ENCODE measurements at places on chromosomes 4 and X.

- no peak for DNase-seq
Observed at GRCh38 chr4:109942292-109942926, 29.7 kb downstream of the EGF start.

DNA sequence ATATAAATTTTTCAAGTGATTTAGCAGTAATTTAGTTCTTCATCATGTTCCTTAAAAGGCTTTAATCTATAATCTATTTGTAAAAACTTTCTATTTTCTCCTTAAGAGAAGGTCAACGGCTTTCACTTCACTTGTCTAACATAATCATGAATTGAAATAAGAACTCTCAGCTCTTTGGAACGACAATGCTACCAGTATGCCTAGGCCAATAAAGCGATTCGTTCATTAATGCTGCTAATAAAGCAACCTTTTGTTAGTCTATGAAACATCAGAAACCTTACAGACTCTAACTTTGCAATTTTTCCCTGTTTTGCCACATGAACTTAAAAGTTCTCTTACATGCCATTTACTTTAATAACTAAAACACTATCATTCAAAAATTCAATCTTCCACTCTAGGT, 47.6 kb downstream of the FBXW7 start:
- DNase-seq, result no peak

- no peak for DNase-seq
Observed at GRCh38 chrX:42954880-42955279, 176.9 kb upstream of the PPP1R2C start.

DNA sequence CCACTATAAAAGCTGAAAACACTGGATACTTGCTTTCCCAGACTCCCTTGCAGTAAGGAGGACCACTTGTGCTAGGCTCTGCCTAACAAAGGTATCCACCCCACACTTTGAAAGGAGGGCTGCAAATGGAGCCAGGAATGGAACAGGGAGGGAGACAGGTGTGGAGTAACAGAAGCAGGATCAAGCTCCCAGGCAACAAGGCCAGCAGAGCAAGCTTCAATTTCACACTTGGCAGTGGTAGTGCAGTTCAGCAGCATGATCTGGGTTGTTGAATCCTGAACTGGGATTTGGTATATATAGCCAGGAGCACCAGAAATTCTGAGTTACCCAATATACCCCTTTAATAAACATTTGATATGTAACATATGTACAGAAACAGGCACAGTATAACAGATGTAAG, 9.8 kb downstream of the LAMP2 start:
- no peak for DNase-seq

GRCh38 chrX:53005327-53005726, 43.3 kb upstream of the GPR173 start:
- DNase-seq, result no peak

DNA sequence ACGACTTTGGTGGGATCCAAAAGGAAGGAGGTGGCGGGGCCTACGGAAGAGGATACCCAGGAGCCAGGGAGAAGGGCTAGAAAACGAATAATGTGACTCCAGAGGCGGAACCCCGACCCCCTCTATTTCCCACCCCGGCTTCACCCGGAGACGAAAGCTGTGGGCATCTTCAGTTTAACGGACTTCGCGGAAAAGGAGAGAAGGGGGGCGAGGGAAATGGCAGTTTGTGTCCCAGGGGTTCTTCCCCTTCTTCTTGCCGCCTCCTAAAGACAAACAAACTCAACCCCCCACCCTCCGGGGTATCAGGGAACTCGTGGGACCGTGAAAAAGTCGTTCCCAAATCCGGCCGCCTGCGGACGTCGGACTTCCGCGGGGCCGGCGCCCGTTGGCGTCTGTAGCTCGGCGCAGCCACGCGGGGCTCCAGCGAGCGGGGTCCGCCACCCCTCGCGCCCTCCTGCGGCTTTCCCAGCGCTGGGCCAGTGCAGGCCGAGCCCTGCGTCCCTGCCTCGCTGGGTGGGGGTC, 3.6 kb upstream of the LEF1 start:
- peak; percentile 48 for DNase-seq

DNA sequence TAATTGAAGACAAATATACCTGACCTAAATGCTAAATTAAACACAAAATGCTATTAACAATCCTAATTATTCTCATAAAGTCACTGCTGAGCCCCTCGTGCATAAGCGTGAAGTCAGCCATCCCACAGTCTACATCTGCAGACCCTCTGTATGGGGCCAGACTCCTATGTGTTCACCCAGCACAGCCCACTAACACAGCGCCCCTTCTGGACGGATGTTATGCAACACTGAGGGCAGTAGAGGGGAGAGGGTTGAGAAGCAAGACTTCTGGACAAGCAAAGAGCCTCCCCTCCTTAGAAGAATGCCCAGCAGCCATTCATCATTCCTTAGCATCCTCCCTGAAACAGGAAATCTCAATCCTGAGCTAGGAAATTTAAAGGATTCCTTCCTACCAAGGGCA, 7.9 kb downstream of the TRPC3 start:
- peak; percentile 27 for DNase-seq

DNA sequence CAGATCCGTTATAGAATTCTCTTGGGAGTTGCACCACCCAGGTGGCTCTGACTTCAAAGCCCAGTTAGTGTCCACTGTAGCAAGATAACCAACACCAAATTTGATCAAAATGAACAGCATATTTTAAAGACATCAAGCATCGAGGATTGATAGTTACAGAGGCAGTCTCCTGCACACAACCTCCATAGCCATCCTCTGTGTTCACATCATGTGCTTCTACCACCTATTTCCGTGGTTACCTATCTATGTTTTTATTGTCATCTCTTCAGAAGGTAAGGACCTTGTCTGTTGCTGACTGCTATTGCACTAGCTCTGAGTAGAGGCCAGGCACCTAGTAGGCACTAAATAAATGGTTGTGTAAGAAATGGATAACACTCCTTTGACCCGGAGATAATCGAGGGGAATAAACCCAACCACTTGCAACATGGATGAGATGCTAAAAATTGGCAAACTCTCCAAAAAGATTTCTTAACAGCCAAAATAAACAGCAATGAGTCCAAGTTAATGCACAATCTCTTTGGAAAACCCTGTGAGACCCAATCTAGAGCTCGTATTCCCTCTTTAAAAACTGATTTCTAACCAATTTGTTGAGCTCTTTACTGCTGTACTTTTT, 14.7 kb upstream of the C1QTNF7 start:
- DNase-seq, result no peak

DNA sequence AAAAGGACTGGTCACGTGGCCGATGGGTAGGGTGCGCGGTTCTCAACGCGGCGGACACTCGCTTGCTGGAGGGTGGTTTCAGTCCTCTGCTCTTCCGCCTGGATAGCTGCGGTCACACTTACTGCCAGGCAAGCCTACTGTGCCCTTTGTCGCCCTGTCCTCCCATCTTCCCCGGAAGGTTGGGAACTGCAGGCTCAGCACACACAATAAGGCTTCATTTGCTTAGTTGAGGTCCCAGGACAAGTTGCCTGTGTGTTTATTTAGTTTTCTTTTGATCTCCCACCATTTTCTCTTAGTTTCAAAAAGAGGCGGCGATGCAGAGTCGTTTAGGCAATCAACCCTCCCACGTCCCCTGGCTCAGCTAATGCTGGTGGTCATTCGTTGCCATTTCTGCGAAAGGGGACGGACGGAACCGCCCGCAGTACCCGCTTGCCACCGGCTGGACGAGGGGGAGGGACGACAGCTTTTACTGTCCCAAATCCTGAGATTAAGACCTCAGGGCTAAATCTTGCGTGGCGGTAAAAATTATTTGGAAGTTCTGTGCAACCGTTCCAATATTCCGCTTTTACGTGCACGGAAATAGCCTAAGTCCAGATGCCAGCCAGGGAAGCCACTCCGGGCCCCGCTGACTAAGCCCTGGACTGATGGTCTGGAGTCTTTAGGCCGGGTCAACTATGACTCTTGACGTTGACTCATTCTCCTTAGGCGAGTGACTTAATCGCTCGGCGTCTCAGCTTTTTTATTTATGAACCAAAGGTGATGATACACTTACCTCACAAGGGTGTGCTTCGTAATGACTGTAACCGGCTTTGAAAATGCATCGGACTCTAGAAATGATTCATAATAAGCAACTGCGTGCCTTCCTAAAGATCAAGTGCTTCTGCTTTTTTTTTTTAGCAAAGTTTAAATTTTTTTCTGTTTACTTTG, 671 bp upstream of the EIF4E start:
- DNase-seq, result peak; percentile 29

- no peak for DNase-seq
Observed at GRCh38 chrX:55490121-55490520, 473 bp upstream of the USP51 start.

DNA sequence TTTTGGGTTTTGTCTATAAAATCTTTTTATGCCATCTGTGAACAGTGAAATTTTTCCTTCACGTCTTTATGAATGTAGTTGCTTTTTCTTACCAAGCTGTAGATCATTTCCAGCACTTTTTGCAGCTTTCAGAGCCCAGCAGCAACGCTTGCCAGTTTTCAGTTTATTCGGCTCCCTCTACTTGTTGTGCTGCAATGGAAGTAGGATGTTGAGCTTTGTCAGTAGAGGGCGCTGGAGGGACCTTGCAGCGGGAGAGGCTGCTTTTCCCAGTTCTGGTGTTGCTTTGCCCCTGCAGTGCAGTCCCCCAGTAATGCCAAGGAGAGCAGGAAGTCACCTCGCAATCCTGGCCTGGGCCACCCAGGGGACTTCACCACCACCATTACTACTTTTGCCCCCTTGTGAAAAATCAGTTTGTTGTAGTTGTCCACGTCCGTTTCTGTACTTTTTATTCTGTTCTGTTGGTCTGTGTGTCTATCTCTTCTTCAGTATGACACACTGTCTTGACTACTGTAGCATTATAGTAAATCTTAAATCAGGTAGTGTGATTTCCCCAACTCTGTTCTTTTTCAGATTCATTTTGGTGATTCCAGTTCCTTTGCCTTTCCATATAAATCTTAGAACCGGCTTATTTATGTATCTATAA, 21.8 kb downstream of the CMC4 start:
- peak; percentile 9 for DNase-seq

DNA sequence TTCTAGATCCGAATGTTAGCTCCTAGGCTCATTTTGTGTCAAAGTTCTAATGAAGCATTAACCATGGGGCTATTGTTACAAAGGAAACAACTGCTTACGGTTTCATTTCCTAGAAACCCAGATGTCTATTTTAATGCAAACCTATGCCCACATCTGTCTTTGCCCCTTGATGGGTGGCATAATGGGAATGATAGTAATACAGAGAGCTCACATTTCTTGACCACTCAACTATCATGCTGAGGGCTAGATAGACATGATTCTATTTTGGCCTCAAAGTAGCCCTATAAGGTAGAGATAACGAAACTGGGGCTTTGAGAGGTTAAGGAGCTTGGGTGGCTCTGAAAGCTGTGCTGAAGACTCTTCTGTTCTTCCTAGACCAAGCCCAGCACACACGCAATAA, 1.9 kb downstream of the TLR7 start:
- no peak for DNase-seq

DNA sequence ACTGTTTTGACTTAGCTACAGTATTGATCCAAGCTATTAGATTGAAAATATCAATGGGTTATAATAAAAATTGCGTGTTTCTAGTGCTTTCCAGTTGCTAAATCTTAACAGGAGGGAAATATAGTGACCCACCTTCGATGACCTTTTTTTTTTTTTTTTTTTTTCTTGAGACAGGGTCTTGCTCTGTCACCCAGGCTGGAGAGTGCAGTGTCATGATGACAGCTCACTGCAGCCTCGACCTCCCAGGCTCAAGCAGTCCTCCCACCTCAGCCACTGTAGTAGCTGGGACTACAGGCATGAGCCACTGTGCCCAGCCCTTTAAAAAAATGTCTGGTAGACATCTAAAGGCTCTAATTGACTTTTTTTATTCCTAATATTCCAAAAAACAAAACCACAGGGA, 3.8 kb upstream of the ASB5 start:
- no peak for DNase-seq

DNA sequence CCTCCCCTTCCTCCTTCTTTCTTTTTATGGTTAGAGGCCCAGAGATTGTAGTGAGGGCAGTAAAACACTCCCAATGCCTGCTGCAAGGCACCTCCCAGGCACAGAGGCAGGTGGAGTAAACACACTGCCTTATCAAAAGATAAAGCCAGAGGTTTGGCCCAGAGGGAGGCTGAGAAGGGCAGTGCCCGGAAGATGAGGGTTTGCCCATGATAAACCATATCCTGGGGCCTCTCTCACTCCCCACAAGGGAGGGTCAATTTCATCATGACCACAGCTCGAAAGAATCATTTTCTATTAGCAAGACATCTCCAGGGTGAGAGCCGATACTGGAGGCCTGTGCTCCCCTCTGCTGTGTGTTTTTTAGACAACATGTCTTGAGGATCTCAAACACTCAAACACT, 98.5 kb upstream of the FAM9C start:
- DNase-seq, result no peak

DNA sequence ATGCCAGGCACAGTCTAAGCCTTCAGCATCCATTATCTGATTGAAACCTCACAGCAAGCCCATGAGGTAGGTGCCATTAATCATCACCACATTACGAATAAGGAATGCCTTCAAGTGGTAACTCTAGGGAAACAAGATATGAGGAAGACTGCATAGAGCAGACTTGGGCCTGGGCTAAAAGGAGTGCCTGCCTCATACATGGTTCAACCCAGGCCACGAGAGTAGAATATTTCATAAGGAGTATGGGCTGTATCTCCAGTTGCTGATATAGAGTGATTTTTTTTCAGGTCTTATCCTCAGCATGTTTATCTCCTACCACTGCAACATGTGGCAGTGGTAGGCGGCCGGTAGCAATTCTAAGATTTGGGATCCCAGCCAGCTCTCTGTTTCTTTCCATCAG, 51.7 kb downstream of the ATP11C start:
- DNase-seq, result no peak

- no peak for DNase-seq
Observed at GRCh38 chr4:174375422-174375821, 91.7 kb downstream of the CEP44 start.

- DNase-seq, result no peak
Observed at GRCh38 chr4:57364255-57364654, 254.1 kb upstream of the IGFBP7 start.

All from germinal center (tissue), 1 donor.